Uterus (tissue), 4 donors: ENCODE measurements at places on chromosomes 16 and 17. TPM values are rescaled to one million over a fixed set of nuclear protein-coding genes. Genes with fewer than 3 reads are reported as not detected.
A peak's percentile ranks its signal among the peaks of the same experiment; 100 is the strongest.

DNA sequence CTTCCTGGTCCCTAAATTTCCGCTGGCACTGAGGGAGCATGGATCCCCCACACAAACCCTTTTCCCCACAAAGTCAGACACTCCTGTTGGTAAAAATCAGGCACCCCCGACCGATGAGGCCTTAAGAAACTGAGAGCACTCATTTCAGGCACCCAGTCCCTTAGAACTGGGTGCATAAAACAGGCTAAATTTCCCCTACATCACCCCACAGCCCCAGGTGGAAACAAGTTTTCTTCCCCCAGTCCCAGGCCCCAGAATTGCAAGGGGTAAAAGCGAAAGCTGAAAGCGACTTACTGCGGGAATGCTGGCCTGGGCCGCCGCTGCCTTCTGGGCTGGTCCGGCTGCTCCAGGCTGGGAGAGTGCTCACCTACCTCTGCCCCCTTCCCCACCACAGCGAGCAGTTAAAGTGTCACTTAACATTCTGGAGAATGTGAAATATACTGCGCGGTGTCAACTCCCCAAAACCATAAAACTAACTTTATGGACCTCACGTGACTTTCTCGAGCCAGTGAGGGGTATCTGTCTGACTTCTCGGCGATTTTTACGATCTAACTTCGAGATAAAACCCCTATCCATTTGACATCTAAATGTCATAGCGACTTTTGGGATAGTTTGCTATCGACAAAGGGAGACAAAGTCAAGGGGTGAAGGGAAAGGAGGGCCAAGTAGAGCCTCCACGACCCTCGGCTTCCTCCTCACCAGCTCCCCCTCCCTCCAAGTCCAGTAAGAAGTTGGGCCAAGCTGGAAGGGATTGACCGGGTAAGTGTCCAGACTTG is at the start of gene HOXB3:
TSS of gene HOXB3 (minus strand) at position 411 of the 776 bp plus-strand sequence. CDS start 37,767 bp downstream, outside the sequence.
- no peaks in the 10 kb centered on the region for H3K27me3 ChIP-seq
- no peaks in the 10 kb centered on the region for H3K36me3 ChIP-seq
- no peaks in the 10 kb centered on the region for H3K4me1 ChIP-seq
- no peak within 1 kb of the TSS for H3K4me3 ChIP-seq

DNA sequence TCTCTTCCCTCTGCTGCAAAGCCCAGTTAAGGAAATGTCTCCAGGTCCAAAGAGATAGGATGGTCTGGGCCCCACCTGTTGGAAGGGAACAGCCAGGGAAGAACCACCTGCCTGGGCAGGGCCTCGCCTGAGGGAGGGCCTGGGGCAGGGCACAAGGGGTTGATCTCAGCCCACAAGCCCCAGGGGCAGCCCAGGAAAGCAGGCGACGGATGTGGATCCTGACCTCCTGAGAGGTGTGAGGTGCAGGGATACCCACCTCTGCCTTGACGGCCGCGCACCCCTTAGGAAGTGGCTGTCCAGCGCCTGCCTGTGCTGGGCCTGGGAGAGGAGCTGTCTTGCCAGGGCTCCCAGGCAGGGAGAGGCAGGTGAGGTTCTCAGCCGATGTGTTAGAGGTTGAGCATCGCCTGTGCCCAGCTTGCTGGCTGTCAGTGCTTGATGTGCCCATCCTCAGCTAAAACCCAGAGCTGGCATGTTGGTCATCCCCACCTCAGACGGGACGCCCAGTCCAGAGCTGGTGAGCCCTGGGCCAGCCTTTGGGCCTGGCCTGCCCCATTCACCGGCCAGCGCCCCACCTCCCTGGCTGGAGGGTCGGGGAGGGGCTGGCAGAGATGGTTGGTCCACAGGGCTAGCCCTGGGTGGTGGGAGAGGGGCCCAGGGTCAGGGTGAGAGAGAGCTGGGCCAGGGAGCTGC is 434 bp downstream of the CEMP1 start:
- peak; percentile 22 for DNase-seq
- peak overlapping the region; percentile 93 for H3K27ac ChIP-seq
- H3K27me3 ChIP-seq: no peaks in the 10 kb centered on the region
- no peaks in the 10 kb centered on the region for H3K4me1 ChIP-seq

GRCh38 chr17:76369804-76370203 is 14.6 kb upstream of the SPHK1 start:
- DNase-seq: no peak
- no peaks in the 10 kb centered on the region for H3K27me3 ChIP-seq
- no peak overlapping the region for H3K4me3 ChIP-seq

DNA sequence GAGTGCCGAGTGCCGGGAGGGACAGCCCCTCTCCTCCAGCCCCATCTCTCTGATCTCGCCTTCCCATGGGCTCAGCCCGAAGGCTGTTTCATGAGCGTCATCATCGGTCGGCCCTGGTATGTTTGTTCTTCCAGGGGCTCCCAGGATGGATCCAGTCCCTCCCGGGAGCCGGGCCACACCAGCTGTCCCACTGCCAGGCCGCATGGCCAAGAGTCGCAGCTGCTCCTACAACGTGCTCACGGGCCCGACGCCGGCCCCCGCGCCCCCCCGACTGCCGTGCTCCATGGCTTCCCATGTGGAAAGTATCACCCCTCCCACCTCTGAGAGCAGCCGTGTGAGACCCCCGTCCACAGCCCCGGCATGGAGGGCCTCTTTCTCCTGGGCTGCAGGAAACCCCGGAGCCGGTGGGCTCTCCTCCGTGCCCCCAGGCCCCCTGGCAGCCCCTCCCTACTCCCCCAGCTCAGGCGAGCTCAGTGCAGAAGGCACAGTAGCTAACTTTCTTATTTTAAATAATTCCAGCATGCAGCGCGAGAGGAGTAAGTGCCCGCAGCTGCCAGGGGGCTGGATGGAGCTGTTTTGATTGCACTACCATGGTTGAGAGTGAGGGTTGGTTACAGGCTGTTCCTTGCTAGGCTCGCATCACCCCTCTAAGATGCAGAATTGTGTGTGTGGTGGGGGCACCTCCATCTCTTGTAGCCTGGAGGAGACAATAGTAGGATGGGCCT is 26.6 kb upstream of the GSE1 start:
- H3K4me1 ChIP-seq: no peaks in the 10 kb centered on the region
- H3K4me3 ChIP-seq: no peak overlapping the region
- no peak overlapping the region for H3K27ac ChIP-seq
- no peak for DNase-seq
- H3K27me3 ChIP-seq: no peaks in the 10 kb centered on the region

GRCh38 chr16:48383877-48384519 is 1.2 kb downstream of the SIAH1 start:
- no peaks in the 10 kb centered on the region for H3K4me1 ChIP-seq
- peak overlapping the region; percentile 99 for H3K27ac ChIP-seq
- peak overlapping the region; percentile 40 for H3K4me3 ChIP-seq
- no peaks in the 10 kb centered on the region for H3K36me3 ChIP-seq

- H3K4me1 ChIP-seq: no peaks in the 10 kb centered on the region
- no peak for DNase-seq
- H3K27ac ChIP-seq: peak overlapping the region; percentile 85
- no peaks in the 10 kb centered on the region for H3K27me3 ChIP-seq
- peak overlapping the region; percentile 53 for H3K4me3 ChIP-seq
Measured at GRCh38 chr16:72787130-72787513, 260.8 kb downstream of the ZFHX3 start.

DNA sequence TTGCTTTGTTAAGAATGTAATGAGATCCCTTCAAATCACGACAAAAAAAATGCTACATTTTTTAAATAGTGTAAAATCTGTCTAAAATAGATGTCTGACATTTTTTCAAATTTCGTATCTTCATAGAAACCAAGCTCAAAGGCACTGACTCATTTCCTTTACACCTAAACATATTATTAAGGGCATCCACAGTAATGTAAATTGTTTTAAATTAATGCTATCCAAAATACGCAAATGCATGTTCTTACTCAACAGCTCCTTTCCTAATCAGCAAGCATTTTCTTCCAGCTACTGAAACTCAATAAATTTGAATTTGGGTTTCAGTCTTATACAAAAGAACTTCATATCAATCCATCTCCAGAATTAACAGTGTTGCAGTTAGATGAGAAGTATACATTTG is 4.3 kb downstream of the C16orf87 start:
- no peaks in the 10 kb centered on the region for H3K27me3 ChIP-seq
- no peak overlapping the region for H3K4me3 ChIP-seq
- no peak for DNase-seq

DNA sequence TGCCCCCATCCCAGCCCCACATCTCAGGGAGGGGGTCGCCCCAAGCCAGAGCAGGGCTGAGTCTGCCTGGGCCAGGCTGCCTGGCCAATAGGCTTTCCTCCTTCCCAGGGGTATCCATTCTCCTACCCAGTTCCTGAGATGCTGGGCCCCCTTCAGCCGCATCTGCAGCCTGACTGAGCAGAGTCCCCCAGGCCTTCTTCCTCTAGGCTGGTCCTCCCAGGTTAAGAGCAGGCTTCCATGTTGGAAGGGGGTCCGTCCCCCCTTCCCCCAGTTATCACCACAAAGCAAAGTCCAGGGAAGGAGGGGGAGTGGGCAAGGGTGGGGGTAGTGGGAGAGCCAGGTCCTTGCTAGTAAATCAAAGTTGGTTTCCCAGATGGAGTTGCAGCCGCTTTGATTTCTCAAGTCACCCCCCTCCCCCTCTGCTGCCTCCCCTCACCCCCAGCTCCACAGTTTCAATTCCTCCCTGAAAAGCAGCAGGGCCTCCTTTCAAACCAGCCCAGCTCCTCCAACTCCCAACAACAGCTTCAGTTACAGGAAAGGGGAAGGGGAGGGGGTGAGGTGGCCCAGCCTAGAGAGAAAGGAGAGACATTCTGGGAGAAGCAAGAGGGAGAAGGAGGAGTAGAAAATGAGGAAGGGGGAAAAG is 9.5 kb upstream of the FZD2 start:
- H3K4me1 ChIP-seq: no peaks in the 10 kb centered on the region
- DNase-seq: no peak

DNA sequence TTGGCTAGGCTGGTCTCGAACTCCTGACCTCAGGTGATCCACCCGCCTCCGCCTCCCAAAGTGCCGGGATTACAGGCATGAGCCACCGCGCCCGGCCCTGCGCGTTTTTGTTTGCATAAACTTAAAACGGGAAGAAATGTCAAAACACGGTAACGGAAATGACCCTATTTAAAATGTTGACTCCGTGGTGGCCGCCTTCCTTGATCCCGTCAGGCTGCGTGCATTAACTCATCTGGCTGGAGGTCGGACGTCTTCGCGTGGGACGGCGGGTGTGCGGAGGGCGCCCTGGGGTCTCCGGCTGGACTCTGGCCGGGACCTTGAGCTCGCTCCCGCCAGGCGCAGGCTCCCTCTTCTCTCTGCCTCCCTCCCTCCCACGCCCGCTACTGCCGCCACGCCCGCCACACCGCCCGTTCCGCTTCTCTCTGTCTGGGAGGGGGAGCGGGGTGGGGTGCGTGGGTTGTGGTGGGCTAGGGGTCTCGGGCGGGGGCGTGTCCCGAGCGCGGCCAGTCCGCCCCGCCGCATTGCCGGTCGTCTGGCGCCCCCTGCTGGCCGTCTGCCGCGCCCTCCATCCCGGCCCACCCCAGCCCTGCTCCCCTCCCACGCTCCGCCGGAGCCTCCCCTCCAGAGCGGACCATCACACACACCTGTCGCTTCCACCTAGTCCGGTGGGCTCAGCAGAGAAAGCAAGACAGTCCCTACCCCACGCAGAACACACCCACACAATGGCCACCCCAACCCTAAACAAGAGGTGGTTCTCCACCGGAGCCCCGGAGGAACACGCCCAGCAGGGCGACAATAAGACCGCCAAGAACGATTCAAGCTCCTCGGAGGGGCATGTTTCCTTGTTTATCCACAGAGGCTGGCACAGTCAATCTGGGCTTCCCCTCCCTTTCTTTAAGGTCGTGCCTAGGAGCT is 1.2 kb upstream of the CCDC42 start:
- no peaks in the 10 kb centered on the region for H3K27me3 ChIP-seq
- H3K4me1 ChIP-seq: no peaks in the 10 kb centered on the region
- H3K27ac ChIP-seq: peak overlapping the region; percentile 51
- no peaks in the 10 kb centered on the region for H3K36me3 ChIP-seq
- DNase-seq: peak; percentile 64

DNA sequence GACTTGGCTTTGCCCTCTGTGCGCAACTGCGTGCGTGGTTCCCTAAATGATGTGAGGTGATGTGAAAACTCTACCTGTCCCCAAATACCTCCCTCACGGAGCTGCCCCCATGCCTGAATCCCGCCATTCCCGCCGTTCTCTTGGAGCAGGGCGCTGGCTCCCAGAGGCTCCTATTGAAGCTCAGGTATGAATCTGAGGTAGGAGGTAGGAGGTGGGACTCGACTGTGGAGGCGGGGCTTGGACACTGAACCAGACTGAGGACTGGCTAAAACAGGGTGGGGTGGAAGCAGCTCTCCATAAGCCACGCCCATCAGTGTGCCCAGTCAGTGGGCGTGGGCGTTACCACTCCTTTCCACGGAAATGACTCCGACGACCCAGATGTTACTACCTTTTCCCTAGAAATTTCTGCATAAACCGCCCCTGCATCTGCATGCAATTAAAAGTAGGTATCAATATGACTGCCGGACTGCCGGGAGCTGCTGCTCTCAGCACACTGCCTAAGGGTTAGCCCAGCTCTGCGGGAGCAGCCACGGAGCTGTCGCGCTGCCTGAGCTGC is 41.0 kb downstream of the FOXL1 start:
- H3K4me1 ChIP-seq: no peaks in the 10 kb centered on the region
- no peaks in the 10 kb centered on the region for H3K36me3 ChIP-seq
- no peak for DNase-seq
- H3K27me3 ChIP-seq: no peaks in the 10 kb centered on the region
- H3K4me3 ChIP-seq: no peak overlapping the region

DNA sequence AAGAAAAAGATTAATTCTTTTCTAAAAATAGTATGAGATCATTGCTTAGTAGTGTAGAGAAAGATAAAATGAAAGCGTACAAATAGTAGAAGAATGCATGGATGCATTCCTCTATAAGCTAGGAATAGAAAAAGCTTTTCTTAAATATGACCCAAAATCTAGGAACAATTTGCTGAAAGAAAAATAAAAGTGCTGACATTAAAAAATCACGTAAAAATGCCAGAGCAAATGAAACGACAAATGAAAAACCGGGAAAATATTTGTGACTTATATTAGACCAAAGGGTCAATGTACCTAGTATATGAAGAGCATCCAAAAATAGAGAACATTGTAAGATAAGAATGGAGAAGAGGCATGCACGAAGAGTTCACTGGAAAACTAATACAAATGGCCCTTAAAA is 149.5 kb upstream of the MON1B start:
- H3K4me1 ChIP-seq: no peaks in the 10 kb centered on the region
- no peaks in the 10 kb centered on the region for H3K36me3 ChIP-seq
- no peak overlapping the region for H3K4me3 ChIP-seq
- no peak overlapping the region for H3K27ac ChIP-seq
- no peak for DNase-seq

Gene KRT33A
- not detected for total RNA-seq

Gene TP53TG3
- total RNA-seq: not detected

Gene PERCC1
- not detected for total RNA-seq

Gene MAPK8IP3
- 87.4 TPM for total RNA-seq

Gene CHST4
- total RNA-seq: 6.4 TPM
